ENCODE measurements at places on chromosomes 4 and X. TPM values are rescaled to one million over a fixed set of nuclear protein-coding genes. Genes with fewer than 3 reads are reported as not detected.

The TRO gene
- 0.76 TPM for total RNA-seq

The ATP8A1 gene
- 134 TPM for total RNA-seq

The GLOD5 gene
- total RNA-seq = not detected

The SASH3 gene
- 76.8 TPM for total RNA-seq

The FAM149A gene
- 0.79 TPM for total RNA-seq

The SOX3 gene
- total RNA-seq = not detected

The HMGN5 gene
- 0.92 TPM for total RNA-seq

The HSD17B11 gene
- total RNA-seq = 42.4 TPM
